Aortic smooth muscle cell (primary cell): ENCODE measurements at places on chromosomes 3 and 15. TPM values are rescaled to one million over a fixed set of nuclear protein-coding genes. Genes with fewer than 3 reads are reported as not detected.

The ALG1L2 gene
- total RNA-seq: not detected in 2 replicates

The DPPA2 gene
- not detected in 2 replicates for total RNA-seq

The CFAP161 gene
- not detected in 2 replicates for total RNA-seq

The NPHP3 gene
- total RNA-seq: 20.7 and 28.5 TPM in 2 replicates

The FRMD4B gene
- 12.7 and 18.0 TPM in 2 replicates for total RNA-seq

The PRICKLE2 gene
- 20.2 and 21.8 TPM in 2 replicates for total RNA-seq

The MASP1 gene
- total RNA-seq: 1.2 and 6.2 TPM in 2 replicates

The EFHB gene
- total RNA-seq: 0.13 and 0.68 TPM in 2 replicates

The ST8SIA2 gene
- not detected in 2 replicates for total RNA-seq

The CHRNA5 gene
- 0.13 and 0.31 TPM in 2 replicates for total RNA-seq

The EHD4 gene
- 19.4 and 25.2 TPM in 2 replicates for total RNA-seq

The CSTA gene
- 0.66 TPM in 1 of 2 replicates, not detected in the other for total RNA-seq

The NMD3 gene
- 74.1 and 93.8 TPM in 2 replicates for total RNA-seq

The FGF12 gene
- 0.12 and 0.13 TPM in 2 replicates for total RNA-seq

The RASGRP1 gene
- 0.12 TPM in 1 of 2 replicates, not detected in the other for total RNA-seq
